Muscle of leg (tissue), 16 donors: ENCODE measurements at places on chromosomes 4 and X. TPM values are rescaled to one million over a fixed set of nuclear protein-coding genes. Genes with fewer than 3 reads are reported as not detected.
A peak's percentile ranks its signal among the peaks of the same experiment; 100 is the strongest.

DNA sequence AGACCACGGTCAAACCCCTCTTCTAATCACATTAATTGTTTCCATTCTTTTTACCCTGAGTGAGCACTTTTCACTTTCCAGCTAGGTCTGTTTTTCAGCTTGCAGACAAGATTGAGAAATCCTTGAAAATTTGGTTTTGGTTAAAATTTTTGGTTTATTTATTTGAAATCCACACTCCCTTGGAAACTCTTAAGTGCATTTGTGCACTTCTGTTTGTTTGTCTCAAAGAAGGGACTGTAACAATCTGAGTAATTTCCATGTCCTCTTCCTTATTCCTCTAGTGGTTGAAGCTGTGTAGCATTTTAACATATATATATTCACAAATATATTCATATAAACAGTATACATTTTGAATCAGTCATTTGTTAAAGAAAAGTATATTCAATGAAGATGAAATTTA, 333.3 kb downstream of the ANK2 start:
- DNase-seq = peak; percentile 57

GRCh38 chrX:38279188-38279587, 48.1 kb downstream of the RPGR start:
- DNase-seq = no peak

GRCh38 chr4:5654791-5655190, 53.6 kb downstream of the EVC2 start:
- no peak for DNase-seq

- peak; percentile 42 for DNase-seq
Observed at GRCh38 chr4:183335369-183335940, 13.2 kb upstream of the CLDN24 start.

- peak; percentile 66 for DNase-seq
Observed at GRCh38 chrX:3461397-3462165, 115.1 kb upstream of the MXRA5 start.

GRCh38 chrX:68186552-68187262, 246.6 kb downstream of the OPHN1 start:
- DNase-seq = peak; percentile 7

DNA sequence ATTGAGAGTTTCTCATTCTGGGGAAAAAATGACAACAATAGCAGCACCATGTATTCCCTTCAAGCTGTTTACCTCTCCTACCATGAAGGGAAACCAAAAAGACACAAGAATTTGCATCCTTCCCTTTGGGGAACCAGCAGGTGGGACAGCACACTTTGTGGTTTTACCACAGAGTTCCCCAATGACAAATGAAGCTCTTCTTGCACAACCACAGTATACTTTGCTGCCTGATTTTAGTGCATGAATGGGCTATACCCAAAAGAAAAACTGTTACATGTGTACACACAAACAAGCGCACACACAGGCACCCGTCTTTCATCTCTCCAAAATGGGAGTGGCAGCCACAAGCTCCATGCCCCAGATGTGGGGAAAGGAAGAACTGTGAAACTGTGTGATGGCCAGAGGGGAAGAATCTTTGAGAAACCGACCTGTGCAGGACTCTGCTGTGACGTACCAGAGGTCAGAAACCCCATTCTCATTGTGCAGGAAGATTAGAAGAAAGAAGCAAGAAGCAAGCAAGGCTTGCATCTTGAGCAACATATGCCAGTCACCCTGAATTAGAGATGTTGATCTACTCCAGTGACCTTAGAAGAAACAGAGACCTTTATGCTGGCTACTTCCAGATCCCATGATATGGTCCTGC, 2.7 kb upstream of the MAML3 start:
- DNase-seq = no peak

DNA sequence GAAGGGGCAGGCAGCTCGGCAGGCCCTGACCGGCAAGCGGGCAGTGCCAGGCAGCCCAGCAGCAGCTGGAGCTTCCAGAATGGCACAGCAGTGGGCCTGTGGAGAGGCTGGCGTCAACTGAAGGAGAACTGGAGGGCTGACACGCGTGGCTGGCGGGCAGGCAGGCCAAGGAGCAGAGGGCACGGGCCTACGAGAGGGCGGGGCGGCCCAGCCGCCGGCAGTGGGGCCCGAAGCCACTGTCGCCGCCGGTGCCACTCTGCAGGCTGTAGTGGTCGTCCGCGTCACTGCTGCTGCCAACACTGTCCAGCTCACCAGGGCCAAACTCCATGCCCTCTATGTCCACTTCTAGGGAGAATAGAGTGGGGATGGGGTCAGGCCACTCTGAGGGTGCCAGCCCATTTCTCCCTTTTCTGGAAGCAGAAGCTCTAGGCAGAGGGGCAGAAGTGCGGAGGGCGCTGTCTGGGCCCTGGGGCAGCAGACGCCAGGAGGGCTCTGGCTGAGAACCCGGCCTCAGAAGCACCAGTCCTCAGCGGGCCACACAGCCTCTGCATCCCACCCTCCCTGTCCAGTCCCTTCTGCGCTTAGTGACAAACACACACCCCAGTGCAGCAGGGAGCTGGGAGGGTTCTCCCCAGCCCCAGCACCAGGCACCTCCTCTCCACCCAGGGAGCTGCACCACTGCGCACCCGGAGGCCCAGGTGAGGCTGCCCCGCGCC, 8.6 kb upstream of the HAUS3 start:
- DNase-seq = peak; percentile 1

DNA sequence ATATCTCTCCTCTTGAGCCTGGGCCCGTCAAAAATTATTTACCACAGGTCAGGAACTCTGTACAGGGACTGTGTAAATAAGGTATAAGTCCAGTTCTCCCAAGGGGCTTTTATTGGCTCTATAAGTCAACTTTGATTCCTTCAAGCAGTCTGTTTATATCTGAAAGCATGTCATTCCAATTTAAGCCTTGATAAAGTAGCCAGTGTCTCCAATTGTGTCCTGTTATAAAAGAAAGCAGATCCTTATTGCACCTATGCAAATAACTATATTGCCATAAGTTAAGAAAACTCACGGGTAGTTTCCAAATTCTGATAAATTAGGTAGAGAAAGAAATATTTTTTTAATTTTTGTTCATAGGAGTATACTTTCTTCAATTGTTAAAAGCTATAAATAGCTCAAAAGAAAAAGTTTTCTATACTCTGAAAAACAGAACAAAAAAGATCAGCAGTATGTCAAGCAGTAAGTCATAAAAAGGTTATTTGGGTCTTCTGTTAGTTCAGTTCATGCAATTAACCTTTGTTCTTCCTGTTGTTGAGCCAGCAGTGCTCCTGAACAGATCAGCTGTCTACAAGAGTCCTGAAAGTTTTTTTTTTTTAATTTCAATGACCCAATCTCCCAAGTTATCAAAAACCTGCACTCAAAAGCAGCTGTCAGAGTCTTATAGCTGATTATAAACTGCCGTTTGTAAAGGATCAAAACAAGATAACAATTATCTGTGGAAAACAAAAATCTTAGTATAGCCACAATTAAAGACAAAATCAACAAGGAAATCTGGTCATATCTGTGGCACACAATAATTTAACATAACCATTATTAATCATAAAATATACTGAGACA, 178.4 kb upstream of the GALNT7 start:
- DNase-seq = no peak

DNA sequence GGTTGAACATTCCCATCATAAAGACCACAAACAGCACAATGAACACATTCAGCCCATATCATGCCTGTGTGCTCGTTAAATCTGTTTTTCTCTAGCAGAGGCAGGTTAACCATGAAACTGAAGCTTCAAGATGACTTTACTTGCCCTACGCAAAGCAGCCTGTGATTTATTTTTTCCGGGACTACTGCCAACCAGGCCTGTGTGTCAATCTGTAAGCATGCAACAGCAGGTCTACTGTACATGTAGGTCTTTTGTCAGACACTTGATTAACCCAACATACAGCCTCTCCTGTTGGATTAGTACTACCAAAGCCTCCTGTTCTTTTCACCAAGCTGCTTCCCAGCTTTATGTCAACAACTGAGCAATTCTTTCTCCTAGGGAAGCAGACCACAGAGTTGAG, 85.5 kb upstream of the ACSL1 start:
- peak; percentile 61 for DNase-seq

GRCh38 chrX:1661048-1661921, 46.4 kb downstream of the ASMT start:
- DNase-seq = peak; percentile 22

DNA sequence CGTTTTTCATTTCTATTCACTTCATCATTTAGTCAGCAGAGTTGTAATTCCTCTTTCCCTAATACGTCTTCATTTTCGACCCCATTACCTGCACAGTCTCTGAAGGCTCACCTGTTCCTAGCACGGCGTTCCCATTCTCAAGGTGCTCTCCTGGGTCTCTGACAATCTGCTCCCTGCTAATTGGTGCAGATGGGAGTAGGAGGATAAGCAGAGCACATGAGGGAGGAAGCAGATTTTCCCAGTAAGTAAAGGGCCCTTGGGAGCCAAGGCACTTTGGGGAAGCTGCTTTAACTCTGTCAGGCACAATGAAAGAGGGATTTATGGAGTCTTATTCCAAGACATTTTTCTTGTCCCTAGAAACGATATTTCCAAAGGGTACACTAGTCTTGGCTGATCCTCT, 466.4 kb downstream of the STIM2 start:
- no peak for DNase-seq

DNA sequence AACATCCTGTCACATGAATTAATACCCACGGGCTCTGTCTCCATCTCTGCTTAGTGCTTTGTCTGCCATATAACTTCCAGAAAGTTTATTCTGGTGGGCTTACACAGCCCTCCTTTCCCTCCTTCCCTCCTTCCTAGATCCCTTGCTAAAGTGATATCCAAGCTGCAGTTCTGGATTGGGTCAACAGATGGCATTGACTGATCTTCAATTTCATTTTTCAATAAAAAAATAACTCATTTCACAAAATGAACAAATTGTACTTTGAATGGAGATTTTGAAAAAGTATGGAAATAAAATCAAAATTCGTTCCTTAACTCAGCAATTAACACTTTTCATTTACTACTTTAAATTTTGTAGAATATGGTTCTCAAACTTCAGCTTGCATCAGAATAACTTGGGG, 94.9 kb downstream of the NXF2 start:
- DNase-seq = no peak

- peak; percentile 81 for DNase-seq
Observed at GRCh38 chr4:149203256-149204001, 612.2 kb downstream of the IQCM start.

GRCh38 chr4:2822461-2823300, 21.0 kb upstream of the ADD1 start:
- DNase-seq = no peak

DNA sequence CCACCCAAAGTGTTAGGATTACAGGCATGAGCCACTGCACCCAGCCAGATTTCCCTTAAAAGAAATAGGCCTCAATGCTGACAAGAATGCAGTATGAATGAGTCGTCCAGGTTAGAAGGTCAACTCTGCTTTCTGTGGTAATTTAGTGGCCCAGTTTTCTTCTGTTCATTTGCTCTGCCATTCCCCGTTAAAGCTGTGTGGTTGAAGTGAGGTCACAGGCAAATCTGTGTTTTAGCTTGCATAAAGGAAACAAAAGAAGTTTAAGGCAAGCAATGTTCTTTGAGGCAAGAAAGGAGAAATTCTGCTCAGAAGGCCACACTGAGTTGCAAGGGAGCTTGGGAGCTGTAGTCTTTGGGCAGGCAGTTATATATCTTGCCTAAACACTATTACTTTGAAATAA, 176.8 kb downstream of the LARP7 start:
- no peak for DNase-seq

- no peak for DNase-seq
Observed at GRCh38 chr4:136900696-136901095, 631.6 kb downstream of the PCDH18 start.

DNA sequence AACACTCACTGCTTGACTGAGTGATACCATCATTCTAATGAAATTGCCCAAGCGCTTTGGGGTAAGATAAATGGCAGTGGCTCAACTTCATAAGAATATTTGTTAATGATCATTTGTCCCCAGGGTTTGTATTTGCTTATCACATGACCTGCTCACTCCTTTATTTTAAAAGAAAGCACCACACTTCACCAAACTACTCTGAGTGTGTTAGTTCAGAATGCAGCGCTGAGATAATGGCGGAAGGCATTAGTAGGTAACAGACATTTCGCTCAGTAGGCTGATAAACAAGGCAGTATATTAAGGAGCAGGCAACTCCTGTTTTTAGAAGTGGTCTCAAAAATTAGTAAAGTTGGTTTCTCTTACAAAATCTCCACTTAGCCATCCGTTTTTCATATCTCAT, 1.6 kb downstream of the SNX25 start:
- DNase-seq = no peak

GRCh38 chrX:36241397-36241796, 321.9 kb downstream of the CFAP47 start:
- no peak for DNase-seq

DNA sequence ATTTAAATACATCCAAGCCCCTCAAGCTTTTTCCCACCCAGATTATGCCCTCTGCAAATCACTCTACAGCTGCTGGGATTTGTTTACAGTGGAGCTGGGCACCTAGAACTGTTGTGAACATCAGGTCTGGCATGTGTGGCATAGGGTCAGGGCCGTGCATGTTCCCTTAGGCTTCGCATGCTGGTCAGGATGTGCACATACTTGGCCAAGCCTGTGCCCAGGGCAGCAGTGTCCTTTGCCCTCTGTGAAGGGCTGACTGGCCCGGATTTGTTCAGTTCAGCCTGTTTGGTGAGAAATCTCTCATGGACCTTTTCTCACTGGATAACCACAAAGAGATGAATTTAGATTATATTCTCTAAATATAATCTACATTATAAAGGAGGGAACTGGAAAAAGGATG, 471.9 kb downstream of the TRIML1 start:
- DNase-seq = no peak

DNA sequence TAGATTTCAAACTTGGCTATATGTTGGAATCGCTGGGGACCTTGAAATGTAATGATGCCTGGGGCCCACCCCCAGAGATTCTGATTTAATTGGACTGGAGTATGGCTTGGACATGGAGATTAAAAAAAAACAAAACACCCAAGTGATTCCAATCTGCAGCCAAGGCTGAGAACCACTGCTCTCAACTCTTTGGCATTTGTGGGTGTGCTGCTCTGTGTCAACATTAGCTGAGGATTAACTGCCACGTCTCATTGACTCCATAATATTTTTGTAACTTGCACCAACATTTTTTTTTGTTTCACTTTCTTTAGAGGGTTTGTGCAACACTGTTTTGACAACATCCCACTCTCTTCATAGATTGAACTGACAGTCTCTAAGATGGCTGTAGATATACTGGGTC, 41.1 kb upstream of the PDK3 start:
- DNase-seq = no peak

Gene CCDC110
- polyA plus RNA-seq = 1.7 TPM

Gene SPANXD
- not detected for polyA plus RNA-seq

Gene SSX2B
- not detected for polyA plus RNA-seq

Gene SUPT20HL1
- 0.07 TPM for polyA plus RNA-seq
